Lung (tissue), 17 donors: ENCODE measurements at places on chromosomes 13 and 19. TPM values are rescaled to one million over a fixed set of nuclear protein-coding genes. Genes with fewer than 3 reads are reported as not detected.

The LHB gene
- total RNA-seq: not detected

The LILRA1 gene
- total RNA-seq: 2.1 TPM

The OR7C1 gene
- total RNA-seq: not detected

The SYDE1 gene
- total RNA-seq: 17.0 TPM

The SMAD9 gene
- total RNA-seq: 35.0 TPM

The ZNF470 gene
- 4.3 TPM for total RNA-seq

DNA sequence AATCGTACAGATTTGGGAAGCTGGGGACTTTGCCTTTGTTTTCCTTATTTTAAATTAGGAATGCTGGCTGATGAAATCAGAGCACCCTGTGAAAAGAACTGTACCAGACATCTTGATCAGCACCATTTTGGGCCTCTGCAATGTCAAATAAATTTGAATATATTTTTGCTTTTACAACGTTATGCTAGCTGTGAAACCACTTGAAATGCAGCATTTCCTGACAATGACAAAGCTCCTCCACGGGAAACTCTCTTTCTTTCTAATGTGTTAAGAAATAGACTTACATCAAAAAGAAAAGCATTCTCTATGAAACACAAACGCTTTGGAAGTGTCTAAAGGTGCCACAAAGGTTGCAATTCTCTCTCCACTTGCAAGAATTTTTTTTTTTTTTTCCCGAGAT, 47.1 kb upstream of the MAP3K10 start:
- no peak overlapping the region for H3K27ac ChIP-seq
- no peaks in the 10 kb centered on the region for H3K27me3 ChIP-seq
- H3K36me3 ChIP-seq: no peaks in the 10 kb centered on the region
- no peak overlapping the region for H3K4me3 ChIP-seq

The TMIGD2 gene
- total RNA-seq: 0.34 TPM

- no peak overlapping the region for H3K27ac ChIP-seq
- H3K4me1 ChIP-seq: no peaks in the 10 kb centered on the region
- H3K27me3 ChIP-seq: no peaks in the 10 kb centered on the region
- H3K36me3 ChIP-seq: no peaks in the 10 kb centered on the region
- no peak overlapping the region for H3K4me3 ChIP-seq
These were observed 19.2 kb upstream of the C2CD4C start for GRCh38 chr19:428149-428548.

DNA sequence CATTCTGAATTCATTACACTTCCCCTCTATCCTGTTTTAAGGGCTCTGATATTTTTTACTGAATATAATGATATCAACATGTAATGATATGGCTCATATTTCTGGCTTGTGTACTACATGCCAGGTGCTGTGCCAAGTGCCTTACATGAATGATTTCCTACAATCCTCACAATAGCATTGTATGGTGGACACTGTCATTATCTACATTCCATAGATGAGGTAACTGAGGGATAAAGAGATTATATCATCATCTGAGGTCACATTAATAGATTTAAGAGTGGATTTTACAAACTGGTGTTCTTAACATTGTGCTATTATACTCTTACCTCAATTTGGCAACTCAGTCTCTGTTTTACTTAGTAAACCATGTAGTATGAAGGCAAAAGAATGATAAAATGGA, 502.0 kb downstream of the LIG4 start:
- no peaks in the 10 kb centered on the region for H3K27me3 ChIP-seq
- H3K4me3 ChIP-seq: no peak overlapping the region
- peaks cover 12% of the 10 kb centered on the region for H3K4me1 ChIP-seq

The KANK2 gene
- total RNA-seq: 164 TPM

The KLK3 gene
- total RNA-seq: not detected

The ZSCAN4 gene
- 0.21 TPM for total RNA-seq

DNA sequence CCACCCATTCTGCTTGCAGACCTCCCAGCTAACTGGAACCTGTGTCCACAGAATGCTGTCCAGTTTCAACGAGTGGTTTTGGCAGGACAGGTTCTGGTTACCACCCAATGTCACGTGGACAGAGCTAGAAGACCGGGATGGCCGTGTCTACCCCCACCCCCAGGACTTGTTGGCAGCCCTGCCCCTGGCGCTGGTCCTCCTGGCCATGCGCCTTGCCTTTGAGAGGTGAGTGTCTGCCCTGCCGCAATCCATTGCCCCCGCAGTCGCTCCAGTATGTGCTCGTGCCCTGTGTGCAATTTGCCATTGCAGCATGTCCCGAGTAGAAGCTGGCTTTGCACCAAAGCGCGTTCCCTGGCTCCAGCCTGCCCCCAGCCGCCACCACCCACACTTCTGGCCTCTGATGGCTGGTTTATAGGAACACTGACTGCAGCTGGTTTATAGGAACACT, 41.9 kb downstream of the CERS4 start:
- H3K4me1 ChIP-seq: no peaks in the 10 kb centered on the region
- DNase-seq: peak; percentile 32

DNA sequence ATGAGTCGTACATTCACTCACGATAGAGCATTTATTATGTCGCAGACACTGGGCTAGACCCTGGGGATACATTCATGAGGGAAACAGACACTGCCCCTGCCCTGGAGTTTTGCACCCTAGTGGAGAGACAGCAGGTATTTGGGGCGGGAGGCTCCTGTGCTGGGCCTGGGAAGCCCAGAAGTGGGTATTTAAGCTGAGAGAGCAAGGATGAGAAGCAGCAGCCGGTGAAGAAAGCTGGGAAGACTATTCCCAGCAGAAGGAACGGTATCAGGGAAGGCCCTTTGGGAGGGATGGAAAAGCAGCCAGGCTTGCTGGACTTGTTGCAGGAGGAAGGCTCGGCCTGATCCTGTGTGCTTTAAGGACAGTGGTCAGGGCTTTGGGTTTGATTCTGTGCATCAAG, 54.5 kb downstream of the CDADC1 start:
- no peaks in the 10 kb centered on the region for H3K36me3 ChIP-seq
- H3K27ac ChIP-seq: no peak overlapping the region
- no peaks in the 10 kb centered on the region for H3K4me1 ChIP-seq
- no peaks in the 10 kb centered on the region for H3K27me3 ChIP-seq

- H3K36me3 ChIP-seq: peaks cover 8% of the 10 kb centered on the region
- DNase-seq: peak; percentile 94
- peak within 1 kb of the TSS; percentile 52 for H3K27ac ChIP-seq
- peaks cover under 1% of the 10 kb centered on the region for H3K27me3 ChIP-seq
- peak within 1 kb of the TSS; percentile 64 for H3K4me3 ChIP-seq
These were observed at the start of gene ZNF283 for GRCh38 chr19:43826787-43827754. TSS of gene ZNF283 (plus strand) at chr19:43827321. CDS start at chr19:43833505, 6,184 bp downstream.

The EPSTI1 gene
- total RNA-seq: 13.0 TPM

The HPN gene
- 31.1 TPM for total RNA-seq

- H3K27me3 ChIP-seq: no peaks in the 10 kb centered on the region
These were observed 11.1 kb downstream of the ZC3H4 start for GRCh38 chr19:47102346-47103060.

GRCh38 chr13:41049480-41050440, 11.5 kb upstream of the WBP4 start:
- no peak overlapping the region for H3K4me3 ChIP-seq
- peaks cover 3% of the 10 kb centered on the region for H3K4me1 ChIP-seq
- H3K27ac ChIP-seq: no peak overlapping the region
- no peak for DNase-seq
- no peaks in the 10 kb centered on the region for H3K27me3 ChIP-seq

The EID2 gene
- total RNA-seq: 11.8 TPM

DNA sequence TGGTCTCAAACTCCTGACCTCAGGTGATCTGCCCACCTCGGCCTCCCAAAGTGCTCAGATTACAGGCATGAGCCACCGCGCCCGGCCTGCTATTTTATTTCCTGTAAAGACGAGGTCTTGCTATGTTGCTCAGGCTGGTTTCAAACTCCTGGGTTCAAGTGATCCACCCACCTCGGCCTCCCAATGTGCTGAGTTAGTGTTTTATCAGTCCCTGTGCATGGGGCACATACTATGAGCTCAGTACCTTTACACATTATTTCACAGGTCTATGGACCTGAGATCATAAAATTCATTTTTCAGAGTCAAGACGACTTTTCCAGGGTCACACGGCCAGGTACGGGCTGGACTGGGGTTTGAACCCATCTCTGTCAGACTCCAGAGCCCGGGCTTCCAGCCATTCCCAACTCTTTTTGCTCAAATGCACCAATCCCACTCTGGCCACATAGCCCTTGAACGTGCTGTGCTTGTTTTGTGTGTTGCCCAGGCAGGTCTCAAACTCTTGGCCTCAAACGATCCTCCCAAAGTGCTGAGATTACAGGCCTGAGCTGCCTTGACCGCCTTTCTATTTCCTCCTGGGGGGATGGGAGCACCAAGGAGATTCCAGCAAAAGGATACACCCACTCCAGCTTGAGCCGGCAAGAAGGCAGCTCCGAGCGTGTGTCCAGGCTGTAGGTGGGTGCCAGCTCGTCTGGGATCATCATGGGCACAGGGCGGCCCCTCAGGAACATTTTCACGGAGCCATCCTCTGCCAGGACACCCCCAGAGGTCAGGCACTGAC, 1.1 kb downstream of the EML2 start:
- no peaks in the 10 kb centered on the region for H3K36me3 ChIP-seq
- no peaks in the 10 kb centered on the region for H3K27me3 ChIP-seq
- H3K4me3 ChIP-seq: no peak overlapping the region
- peak; percentile 34 for DNase-seq

- no peak overlapping the region for H3K27ac ChIP-seq
- H3K4me3 ChIP-seq: no peak overlapping the region
- no peaks in the 10 kb centered on the region for H3K27me3 ChIP-seq
- H3K4me1 ChIP-seq: peaks cover 8% of the 10 kb centered on the region
- no peaks in the 10 kb centered on the region for H3K36me3 ChIP-seq
- no peak for DNase-seq
These were observed 12.3 kb upstream of the GGACT start for GRCh38 chr13:100600915-100601314.
